ENCODE measurements at places on chromosomes 6 and 20. TPM values are rescaled to one million over a fixed set of nuclear protein-coding genes. Genes with fewer than 3 reads are reported as not detected.

Gene PRDM13
- not detected for polyA plus RNA-seq

Gene RIPOR3
- not detected for polyA plus RNA-seq

Gene DPPA5
- polyA plus RNA-seq, result not detected

Gene SIRPB2
- not detected for polyA plus RNA-seq

Gene TUBB2B
- 46.3 TPM for polyA plus RNA-seq

Gene OR2H2
- 14.3 TPM for polyA plus RNA-seq
